CD4-positive, alpha-beta T cell (primary cell): ENCODE measurements at places on chromosomes 2 and 18. TPM values are rescaled to one million over a fixed set of nuclear protein-coding genes. Genes with fewer than 3 reads are reported as not detected.

GRCh38 chr2:125870264-125870663 lies 785.7 kb upstream of the GYPC start:
- DNase-seq = no peak

The GBX2 gene
- not detected for total RNA-seq

DNA sequence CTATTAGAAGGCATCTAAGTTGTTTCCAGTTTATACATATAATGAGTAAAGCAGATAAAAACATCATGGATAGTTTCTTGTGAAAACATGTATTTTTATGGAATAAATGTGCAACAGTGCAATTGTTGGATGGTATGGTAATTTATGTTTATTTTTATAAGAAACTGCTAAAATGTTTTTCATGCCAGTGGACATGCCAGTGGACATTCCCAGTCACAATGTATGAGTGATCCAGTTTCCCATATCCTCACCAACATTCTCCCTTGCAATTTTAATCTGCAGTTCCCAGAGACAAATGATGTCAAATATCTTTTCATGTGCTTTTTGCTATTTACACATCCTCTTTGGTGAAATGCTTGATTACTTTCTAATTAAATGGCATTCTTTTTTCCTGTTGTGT lies 818.6 kb downstream of the SUCLG1 start:
- DNase-seq = no peak

GRCh38 chr2:73415906-73416305 lies 30.3 kb downstream of the ALMS1 start:
- DNase-seq = no peak

DNA sequence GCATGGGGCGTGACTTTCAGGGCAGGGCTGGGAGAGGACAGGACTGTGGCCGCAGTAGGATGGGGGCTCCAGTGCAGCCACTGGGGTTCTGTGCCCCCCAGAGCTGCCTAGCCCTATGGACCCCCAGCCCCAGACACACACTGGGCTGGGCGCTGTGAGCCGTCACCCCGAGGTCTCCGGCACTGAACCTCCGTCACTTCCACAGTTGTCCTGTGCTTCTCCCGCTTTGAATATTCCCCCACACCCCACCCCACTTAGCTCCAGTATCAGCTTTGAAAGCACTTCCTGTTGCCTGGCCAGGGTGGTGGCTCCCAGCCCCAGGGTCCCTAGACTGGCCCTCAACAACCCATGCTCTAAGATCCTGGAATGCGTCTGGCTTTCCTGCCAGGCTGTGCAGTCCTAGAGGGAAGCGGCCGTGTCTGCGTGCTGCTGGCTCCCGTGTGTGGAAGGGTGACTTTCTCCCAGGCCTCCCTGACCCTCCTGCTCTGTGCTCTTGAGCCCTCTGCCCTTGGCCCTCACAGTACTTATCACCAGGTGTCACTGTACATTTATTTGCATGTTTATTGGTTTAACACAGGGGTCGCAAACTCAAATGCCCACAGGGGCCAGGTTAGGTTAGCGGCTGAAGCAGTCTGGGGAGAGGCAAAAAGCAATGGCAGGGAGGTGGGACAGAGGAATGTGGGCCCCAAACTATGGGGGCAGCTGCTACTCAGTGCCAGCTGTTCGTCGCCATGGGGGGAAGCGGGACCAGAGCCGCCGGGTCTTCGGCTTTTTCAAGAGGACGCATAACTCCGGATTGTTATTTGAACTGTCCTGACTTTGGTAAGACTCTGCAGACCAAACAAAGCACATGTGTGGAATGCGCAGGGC lies 9.9 kb downstream of the OBSL1 start:
- no peak for DNase-seq

DNA sequence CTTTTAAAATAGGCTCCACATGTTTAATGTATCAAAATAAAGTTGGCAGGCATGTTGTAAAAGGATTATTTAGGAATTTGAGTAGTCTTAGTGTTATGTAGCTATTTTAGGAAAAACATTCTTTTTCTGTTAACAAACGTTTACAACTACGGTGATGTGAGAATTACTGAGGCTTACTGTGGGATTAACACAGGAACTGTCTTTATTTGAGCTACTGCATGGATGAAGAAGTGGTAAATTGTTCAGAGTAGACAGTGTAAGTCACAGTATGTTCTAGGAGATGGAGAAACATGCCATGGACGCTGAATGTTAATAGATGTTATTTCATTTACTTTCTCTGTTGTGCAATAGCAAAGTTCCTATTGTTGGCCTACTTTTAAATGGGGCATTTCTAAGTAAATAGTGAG lies 1.6 kb downstream of the PPM1B start:
- DNase-seq = no peak

DNA sequence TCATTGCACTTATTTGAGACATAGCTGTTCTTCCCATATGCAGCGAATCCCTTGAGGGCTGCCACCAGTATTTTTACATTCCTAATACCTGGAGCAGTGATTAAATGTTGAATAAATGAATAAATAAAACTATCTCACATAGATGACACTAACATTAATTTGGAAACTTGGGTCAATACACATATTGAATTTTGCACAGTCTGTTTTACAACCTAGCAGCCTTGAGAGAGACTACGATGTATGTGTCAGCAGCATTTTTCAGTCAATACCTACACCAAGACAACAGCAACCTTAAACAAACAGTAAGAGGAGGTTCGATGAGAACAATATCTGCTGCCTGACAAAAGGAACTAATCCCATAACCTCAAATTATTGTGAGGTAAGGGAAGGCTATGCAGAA lies 53.4 kb downstream of the NBAS start:
- DNase-seq = no peak

DNA sequence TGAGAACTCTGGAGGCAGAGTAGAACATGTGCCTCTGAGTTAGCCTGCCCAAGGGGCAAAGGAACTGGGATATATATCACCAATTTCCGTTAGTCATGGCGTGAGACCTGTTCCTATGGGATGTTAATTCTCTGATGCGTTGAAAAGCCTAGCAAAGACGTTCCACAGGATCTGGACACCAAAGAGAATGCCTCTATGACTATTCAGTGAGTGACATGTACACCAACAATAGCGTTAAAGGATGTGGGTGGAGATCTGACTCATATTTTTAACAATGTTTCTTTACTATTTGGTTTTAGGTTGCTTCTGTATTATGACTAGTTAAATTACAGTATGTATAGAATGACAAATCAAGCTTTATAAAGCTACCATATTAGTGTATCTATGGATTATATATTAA lies 320.9 kb upstream of the MC4R start:
- DNase-seq = no peak

GRCh38 chr2:209049608-209050007 lies 374.2 kb upstream of the MAP2 start:
- no peak for DNase-seq

DNA sequence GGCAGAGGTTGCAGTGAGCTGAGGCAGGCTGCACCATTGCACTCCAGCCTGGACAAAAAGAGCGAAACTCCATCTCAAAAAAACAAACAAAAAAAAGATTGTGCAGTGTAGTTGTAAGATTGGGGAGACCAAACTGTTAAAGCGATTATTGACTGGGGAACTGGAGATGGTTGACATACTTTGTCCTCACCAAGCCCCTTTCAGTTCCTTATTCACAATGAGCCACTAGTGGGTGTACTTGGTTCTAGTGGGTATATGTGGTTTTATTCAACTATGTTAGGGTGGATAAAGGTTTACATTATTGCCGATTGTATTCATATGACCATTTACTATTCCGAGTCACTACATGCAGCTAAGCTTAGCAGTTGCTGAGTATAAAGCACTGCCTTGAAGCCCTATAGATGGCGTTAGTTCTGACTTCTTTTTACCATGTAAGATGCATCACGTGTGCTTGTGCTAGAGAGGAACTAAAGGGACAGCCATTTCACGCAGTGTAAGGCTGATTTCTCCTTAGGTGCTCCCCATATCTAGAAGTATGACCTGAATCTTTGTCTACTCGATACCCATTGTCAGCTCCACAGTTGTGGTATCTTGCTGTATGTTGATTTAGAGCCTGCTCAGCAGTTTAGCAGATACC lies 12.1 kb downstream of the EIF4E2 start:
- DNase-seq = no peak

- no peak for DNase-seq
These were observed 146.6 kb downstream of the PIEZO2 start for GRCh38 chr18:11002796-11003195.
